ENCODE measurements at places on chromosomes 5 and 9. TPM values are rescaled to one million over a fixed set of nuclear protein-coding genes. Genes with fewer than 3 reads are reported as not detected.

PCDHA6 gene
- total RNA-seq, result not detected

PRR16 gene
- not detected for total RNA-seq

CKMT2 gene
- total RNA-seq, result not detected

GRCh38 chr9:12693141-12693540 is at the start of gene TYRP1:
Gene TYRP1 (plus strand): TSS chr9:12693385. CDS start chr9:12693997, 612 bp downstream.
- H3K27ac ChIP-seq, result no peak within 1 kb of the TSS
- DNase-seq, result no peak
- no peak within 1 kb of the TSS for H3K4me3 ChIP-seq
